Fibroblast of the conjunctiva (primary cell): ENCODE measurements at places on chromosomes 4 and X.

GRCh38 chr4:147809211-147809610 lies 77.3 kb downstream of the ARHGAP10 start:
- DNase-seq, result no peak

- DNase-seq, result no peak
Observed at GRCh38 chr4:121236353-121237068, 72.4 kb upstream of the TNIP3 start.

DNA sequence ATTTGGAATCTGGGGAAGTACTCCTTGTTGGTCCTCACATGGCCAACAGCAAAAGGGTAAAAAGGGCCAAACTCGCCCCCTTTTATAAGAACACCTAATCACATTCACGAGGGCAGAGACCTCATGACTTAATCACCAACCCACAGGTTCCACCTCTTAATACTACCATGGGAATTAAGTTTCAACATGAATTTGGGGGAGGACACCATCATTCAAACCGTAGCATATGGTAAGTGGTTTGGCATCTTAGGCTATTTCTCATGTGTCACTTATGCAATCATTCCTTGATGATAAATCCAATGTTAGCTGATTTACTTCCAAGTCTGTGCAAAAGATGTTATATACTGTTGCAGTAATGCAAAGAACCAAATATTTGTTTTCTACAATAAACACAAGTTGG lies 302.9 kb upstream of the FAM241A start:
- DNase-seq, result no peak

DNA sequence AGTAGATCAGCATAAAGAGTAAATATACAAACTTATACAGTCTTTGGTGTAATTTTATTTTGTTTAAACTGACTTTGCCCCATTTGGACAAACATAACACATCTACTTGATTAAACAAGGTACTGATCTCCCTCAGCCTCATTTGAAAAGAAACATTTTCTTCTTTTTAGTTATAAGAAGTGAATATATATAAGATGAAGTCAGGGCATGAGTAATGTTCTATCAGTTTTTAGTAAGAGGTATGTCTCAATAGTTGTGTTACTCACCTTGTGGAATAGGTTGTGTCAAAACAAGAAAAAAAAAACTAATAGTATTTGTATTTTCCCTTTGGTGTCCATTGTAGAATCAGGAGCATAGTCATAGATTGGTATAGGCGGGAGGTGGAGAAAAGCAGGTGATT lies 327.4 kb downstream of the RPA4 start:
- DNase-seq, result no peak

GRCh38 chrX:81586096-81586495 lies 384.2 kb downstream of the SH3BGRL start:
- DNase-seq, result no peak

DNA sequence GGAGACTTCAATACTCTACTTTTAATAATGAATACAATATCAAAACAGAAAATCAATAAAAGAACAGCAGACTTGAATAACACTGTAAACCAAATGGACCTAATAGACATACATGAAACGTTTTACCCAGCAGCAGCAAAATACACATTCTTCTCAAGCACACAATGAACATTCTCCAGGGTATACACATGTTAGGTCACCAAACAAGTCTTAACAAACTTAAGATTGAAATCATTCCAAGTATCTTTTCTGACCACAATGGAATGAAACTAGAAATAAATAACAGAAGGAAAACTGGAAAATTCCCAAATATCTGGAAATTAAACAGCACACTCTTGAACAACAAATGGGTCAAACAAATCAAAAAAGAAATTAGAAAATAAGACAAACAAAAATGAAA lies 145.0 kb upstream of the CT83 start:
- DNase-seq, result no peak

DNA sequence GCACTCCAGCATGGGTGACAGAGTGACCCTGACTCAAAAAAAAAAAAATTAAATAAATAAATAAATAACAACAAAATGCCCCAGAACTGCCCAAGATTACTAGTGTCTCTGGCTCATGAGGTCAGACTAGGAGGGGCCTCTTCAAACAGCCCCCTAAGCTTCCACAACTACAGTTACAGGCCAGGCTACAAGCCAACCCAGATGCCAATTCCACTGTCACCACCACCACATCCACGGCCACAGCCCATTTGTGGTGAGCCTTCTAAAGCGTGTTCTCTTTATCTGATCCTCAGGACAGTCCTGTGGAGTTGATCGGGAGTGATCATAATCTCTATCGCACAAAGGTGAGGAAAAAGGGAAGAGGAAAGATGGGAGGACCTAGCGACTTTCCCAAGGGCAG lies 36.6 kb downstream of the IGFBP7 start:
- DNase-seq, result no peak

DNA sequence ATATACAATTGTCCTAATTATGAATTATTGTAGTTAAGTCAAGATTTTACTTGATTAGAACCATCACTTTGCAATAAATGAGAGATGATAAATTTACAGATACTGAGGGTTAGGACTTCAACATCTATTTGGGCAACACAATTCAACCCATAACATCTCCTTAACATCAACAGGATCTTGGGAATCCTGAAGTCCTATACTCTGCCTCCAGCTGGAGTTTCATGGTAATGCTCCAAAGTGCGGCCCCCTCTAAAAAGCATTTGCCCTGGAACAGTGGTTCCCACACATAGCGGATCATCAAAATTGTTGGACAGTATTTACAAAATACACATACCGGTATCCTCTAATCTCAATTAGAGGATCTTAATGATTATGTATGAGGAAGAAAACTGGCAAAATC lies 618.6 kb downstream of the CENPC start:
- DNase-seq, result no peak

- no peak for DNase-seq
Observed at GRCh38 chr4:24434241-24434640, 150.1 kb downstream of the DHX15 start.

DNA sequence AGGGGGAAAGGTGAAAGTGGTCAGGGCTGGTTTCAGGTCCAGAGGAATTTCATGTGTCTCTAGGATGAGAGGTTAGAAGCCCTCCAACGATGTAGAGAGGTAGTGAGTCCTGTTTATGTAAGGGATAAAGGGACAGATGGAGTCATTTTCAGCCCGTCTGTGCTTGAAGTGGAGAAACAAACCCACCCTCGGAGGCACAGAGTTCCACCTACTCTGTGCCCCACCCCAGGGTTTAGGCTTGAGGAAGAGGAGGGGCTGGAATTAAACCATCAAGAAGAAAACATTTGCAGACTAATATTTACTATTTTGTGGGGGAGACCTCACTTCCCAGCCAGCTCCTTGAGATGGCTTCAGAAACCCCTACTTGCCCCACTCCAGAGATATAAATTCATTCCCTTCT lies 868 bp upstream of the GNL3L start:
- DNase-seq, result no peak

DNA sequence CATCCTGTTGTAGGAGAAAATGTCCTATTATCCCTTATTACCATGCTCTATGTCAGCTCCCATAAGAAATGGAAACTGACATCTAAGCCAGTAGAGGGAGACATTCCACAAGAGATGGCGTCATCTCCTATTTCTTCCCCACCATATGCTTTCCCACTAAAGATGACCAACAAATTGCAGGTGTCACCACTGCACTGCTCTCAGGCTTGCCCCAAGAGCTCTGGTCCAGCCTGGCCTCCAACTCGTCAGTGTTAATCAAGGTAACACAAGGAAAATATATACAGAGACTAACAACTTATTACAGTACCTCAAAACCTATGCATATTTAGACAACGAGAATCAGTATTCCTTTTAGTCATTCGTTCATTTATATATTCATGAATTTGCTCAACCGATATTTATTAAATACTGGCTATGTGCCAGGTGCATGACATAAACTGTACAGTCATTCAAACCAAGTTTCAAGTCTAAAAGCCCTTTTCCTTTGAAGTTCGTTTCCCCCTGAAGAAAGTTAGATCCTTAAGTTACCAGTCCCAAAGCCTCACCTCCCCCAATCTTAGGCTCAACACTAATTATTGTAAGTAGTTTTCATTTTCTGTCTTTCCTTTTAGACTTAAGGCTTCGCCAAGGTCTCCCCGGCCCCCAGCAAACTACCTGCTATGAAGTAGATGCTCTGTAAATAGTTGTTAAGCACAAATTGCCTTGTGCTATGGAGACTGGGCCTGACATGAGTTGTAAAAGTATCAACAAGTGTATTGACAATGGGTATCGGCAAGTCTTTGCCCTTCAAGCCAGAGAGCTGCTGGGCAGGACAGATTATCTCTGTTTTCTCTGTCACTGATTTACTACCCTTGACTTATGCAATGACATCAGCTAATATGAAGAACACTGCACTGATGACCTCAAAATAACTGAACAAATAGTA lies 3.1 kb upstream of the FGB start:
- DNase-seq, result peak; percentile 35

DNA sequence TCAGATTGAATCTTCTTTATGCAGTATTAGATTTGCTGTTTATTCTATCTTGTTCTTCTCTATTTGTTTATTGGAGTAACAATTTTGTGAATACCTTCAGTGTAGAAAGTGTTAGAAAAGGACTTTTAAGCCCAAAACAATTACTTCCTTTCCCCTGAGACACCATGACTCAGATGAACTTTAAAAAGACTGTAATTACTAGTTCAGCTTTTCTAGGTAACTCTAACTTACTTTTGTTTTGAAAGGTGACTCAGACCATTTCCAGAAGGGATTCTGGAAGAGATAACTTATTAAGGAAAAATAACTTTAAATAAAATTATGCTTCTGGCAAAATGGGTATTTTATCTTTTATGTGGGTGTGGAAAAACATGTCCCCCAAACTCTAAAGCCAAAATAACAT lies 561.5 kb upstream of the PCDH10 start:
- DNase-seq, result no peak

DNA sequence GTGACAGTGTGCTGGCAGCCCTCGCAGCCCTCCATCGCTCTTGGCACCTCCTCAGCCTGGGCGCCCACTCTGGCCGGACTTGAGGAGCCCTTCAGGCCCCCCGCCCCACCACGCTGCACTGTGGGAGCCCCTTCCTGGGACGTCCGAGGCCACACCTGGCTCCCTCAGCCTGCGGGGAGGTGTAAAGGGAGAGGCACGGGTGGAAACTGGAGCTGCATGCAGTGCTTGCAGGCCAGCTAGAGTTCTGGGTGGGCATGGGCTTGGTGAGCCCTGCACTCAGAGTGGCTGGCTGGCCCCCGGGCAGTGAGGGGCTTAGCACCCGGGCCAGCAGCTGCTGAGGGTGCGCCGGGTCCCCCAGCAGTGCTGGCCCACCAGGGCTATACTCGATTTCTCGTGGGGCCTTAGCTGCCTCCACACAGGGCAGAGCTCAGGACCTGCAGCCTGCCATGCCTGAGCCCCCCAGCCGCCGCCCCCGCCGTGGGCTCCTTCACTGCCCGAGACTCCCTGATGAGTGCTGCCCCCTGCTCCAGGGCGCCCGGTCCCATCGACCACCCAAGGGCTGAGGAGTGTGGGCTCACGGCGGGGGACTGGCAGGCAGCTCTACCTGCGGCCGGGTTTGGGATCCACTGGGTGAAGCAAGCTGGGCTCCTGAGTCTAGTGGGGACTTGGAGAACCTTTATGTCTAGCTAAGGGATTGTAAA lies 1672.7 kb upstream of the PCDH7 start:
- no peak for DNase-seq

DNA sequence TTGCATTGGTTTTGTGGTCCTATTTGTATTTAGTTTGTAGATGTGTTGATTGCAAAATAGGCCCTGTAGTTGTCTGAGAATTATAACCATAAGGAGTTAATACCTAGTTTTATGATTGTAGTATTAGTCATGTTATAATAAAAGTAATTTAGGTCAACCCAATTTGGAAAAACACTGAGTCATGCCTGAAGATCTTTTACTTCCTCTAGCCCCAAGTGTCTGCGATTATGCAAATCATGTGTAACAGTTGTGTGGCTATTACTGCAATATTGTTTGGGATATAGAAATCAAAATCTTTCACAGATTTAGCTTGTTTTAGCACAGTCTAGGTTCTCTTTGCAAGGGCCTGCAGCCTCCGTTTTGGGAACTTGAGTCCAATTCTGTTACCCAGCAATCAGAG lies 12.6 kb downstream of the SRD5A3 start:
- peak; percentile 60 for DNase-seq

GRCh38 chr4:3098346-3098745 lies 23.9 kb downstream of the HTT start:
- DNase-seq, result no peak
